Kidney glomerular epithelial cell (primary cell): ENCODE measurements at places on chromosomes 13 and 19.

GRCh38 chr19:35549879-35550523 lies 4.6 kb downstream of the TMEM147 start:
- no peak for DNase-seq

DNA sequence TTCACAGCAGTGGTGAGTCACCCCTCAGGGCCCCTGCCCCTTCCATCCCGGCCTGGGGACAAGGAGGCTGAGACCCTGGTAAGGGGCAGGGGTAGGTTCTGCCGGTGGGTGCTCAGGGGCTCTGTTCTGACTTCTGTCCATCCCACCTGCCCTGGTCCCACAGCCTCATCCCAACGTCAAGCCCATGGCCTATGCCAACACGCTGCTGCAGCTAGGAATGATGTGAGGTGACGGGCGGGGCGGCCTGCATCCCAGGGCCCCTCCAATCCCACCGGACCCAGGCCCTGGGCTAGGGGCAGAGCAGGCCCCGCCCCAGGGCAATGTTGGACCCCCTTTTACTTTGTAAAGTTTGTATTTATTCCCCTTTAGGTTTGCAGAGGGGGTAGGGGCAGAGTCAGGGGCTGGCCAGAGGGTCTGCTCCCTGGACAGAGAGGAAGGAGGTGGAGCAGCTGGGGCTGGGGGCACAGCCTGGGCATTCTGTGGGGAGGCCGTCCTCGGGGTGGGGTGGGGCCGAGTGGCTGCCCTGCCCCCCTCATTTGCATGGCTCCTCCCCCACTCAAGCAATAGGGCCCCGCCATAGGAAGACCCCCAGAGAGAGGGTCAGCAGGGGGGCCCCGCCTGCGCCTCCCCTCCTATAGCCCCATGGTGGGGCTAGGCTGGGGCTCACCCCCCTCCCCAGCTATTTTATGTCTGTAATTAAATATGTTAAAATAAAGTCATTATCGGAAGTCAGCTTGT lies 23.1 kb downstream of the CCDC8 start:
- no peak for DNase-seq

GRCh38 chr13:94999871-95000270 lies 287.5 kb upstream of the SOX21 start:
- no peak for DNase-seq

DNA sequence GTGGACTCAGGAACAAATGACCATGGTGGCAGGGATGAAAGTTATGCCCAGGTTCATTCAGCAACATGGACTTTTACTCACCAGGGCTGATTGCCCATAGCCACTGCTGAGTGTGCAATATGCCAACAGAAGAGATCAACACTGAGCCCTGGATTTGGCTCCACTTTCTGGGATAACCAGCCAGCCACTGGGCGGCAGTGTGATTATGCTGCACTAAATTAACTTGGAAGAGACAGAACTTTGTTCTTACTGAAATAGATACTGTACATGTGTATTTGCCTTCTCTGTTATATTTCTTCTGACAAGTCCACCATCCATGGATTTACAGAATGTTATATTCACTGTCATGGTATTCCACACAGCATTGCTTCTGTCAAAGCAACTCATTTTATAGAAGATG lies 257.4 kb downstream of the TDRD3 start:
- peak; percentile 43 for DNase-seq

DNA sequence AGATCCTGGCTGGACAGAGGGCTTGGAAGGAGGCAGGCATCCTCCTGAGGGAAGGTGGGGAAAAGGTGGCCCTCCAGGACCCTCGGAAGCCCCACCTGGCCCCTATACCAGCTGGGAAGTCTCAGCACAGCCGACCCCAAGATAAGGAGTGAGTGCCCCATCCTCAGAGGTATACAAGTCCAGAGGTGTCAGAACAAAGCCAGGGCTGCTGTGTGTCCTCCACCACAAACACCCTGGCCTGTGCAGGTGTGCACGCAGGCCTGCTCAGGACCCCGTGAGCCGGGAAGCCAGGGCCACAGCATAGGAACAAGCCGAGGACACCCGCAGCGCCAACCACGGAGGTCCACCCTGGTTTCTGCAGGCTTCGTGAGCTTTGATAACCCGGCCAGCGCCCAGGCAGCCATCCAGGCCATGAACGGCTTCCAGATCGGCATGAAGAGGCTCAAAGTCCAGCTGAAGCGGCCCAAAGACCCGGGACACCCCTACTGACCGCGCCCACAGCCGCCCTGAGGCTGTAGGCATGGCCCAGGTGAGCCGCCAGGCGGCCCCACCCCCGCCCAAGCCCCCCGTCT lies 68.6 kb downstream of the CELF5 start:
- no peak for DNase-seq

- no peak for DNase-seq
Observed at GRCh38 chr13:25196971-25197370, 24.9 kb upstream of the AMER2 start.

DNA sequence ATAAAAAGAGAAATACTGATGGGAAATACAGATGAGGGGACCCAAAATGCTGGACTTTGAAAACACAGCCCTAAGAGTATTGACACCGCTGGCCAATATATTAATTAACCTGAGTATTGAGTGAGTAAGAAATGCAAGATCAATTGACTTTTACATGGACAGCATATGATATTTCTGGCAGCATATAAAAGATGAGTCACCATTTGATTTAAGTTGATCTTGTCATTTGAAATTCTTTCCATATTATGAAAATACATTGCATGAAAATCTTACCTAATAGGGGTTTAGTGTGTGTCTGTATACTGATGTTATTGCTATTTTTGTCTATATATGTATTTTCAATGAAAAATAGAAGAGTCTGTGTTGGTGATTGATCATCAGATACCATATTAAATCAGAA lies 619.6 kb downstream of the KCTD12 start:
- DNase-seq, result no peak

DNA sequence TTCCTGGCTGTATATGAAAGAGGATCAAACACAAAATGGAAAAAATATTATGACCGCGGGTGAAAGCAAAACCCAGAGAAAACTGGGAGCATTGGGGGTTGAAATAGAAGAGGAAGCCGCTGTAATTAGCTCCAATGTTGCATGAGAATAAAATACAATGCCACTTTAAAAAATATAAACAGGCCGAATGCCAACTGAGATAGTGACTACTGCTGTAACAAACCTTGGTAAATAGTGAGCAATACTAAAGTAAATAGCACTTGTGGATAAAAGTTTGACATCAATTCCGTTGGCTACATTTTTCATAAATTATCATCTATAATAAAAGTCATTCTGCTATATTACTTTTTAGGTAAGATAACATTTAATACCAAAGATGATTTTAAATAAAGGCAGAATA lies 395.8 kb upstream of the MIR17HG start:
- no peak for DNase-seq

GRCh38 chr19:41278478-41278877 lies 14.3 kb downstream of the HNRNPUL1 start:
- DNase-seq, result no peak

DNA sequence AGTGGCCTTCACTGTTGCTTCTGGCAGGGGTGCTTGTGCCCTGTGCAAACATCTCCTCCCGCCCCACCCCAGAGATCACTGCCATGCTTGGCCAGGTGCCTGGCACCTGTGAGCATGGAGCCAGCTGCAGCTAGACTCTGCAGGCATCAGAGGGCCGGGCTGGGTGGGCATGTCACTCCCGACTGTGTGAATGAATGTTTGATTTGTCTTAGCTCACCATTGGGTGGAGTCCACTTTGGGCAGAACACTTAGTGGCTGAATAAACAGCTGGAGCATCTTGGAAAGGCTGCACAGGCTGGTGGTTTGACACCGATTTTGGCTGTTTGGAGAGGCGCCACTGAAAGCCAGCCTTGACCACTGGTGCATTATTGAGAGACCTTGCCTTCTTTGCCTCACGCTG lies 267.3 kb downstream of the DLEU7 start:
- no peak for DNase-seq

- no peak for DNase-seq
Observed at GRCh38 chr13:104487006-104487405, 1420.8 kb upstream of the SLC10A2 start.

DNA sequence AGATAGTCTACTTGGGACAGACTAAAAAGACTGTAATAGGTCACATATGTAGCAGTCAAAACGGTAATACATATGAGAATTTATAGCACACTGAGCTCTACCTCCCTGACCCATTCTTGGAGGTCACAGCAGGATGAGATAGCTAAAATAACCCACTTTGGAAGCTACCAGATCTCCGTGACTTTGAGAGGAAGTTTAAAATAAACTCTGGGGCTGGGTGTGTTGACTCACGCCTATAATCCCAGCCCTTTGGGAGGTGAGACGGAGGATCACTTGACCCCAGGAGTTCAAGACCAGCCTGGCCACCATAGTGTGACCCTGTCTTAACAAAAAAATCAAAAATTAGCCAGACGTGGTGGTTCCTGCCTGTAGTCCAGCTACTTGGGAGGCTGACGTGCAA lies 45.3 kb downstream of the DHRS12 start:
- no peak for DNase-seq

GRCh38 chr13:110574161-110574560 lies 12.6 kb upstream of the RAB20 start:
- DNase-seq, result no peak

DNA sequence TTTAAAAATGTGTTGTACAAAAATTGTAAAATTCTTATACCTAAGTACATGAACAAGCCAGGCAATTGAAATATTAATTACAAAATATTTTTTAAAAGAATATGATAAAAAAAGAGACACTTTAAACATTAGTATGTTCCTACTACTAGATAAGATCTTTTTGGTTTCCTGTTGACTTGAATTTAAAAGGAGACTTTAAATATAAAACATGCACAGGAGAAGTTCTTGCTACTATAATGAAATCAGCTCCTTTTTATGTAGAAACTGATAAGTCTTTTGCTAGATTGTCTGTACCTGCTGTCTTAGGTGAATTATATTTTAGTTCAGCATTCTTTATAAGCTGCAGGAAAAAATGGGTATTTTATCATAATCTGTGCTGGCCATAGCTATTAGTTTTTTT lies 140.2 kb downstream of the TNFSF13B start:
- no peak for DNase-seq

GRCh38 chr19:13588957-13589833 lies 82.9 kb upstream of the CACNA1A start:
- peak; percentile 24 for DNase-seq

DNA sequence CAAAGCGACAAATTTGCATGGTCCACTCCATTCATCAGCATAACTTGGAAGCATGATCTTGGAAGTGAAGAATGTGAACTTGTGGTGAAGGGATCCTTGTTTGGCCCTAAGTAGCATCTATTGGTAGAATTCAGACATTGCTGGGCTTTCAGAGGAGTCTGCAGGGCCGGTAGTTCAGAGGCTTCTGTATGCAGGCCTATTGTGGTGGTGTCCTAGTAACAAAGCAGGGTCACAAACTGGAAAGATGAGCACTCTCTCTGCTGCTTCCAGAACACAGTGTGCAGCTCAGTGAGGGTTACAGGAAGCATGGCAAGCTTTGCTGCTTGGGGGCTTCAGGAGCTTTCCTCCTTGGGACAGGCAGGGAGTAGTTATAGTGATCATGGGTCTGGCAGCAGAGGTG lies 206.0 kb downstream of the TDRD3 start:
- no peak for DNase-seq

- no peak for DNase-seq
Observed at GRCh38 chr13:65461590-65461989, 1768.5 kb downstream of the PCDH9 start.

- no peak for DNase-seq
Observed at GRCh38 chr13:21948769-21949474, 278.0 kb downstream of the FGF9 start.

DNA sequence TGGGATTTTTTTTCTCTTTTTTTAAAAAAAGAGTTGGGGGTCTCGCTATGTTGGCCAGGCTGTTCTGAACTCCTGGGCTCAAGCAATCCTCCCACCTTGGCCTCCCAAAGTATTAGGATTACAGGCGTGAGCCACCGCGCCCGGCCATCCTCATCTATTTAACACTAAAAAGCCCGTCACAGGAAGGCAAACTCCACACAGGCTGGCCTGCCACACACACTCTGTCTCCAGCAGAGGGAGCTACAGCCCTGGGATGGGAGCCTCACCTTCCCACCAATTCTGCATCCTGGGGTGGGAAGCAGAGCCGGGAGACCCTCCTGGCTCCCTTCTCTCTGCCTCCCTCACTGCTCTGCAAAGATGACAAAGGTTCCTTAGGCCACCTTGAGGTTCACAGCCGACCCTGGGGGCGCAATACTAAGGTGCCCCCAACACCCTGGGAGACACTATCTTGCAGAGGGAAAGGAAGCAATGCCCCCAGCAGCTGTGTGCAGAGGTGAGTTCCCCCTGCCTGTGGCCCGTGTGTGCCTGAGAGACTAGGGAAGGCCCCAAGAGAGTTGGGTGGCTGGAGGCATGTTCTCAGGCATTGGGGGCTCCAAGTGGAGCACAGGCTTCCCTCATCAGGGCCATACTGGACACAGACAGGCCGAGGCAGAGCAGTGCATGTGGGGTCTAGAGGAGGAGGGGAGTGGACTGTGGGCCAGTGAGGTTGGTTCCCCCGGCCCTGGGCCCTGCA lies 27.4 kb upstream of the TIMM44 start:
- DNase-seq, result no peak

DNA sequence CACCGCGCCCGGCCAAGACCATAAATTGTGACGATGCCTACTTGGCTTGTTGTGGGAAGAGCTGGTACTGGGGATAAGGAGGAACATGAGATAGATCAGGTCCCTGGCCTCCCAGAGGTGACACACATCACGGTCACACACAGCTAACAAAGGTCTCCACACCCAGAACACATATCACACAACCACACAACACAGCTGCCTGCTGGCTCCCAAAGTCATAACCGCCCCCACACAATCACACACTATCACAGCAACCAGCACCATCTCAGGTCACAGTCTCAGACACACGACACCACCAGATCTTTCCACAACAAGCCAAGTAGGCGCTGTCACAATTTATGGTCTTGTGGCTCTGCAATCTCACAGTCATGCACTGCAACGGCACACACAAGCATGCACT lies 5.7 kb downstream of the COL5A3 start:
- no peak for DNase-seq

- peak; percentile 0 for DNase-seq
Observed at GRCh38 chr19:35704218-35704617, at the start of gene ZBTB32. Gene ZBTB32 (plus strand): TSS chr19:35704558. CDS start chr19:35714627, 10,069 bp downstream.

DNA sequence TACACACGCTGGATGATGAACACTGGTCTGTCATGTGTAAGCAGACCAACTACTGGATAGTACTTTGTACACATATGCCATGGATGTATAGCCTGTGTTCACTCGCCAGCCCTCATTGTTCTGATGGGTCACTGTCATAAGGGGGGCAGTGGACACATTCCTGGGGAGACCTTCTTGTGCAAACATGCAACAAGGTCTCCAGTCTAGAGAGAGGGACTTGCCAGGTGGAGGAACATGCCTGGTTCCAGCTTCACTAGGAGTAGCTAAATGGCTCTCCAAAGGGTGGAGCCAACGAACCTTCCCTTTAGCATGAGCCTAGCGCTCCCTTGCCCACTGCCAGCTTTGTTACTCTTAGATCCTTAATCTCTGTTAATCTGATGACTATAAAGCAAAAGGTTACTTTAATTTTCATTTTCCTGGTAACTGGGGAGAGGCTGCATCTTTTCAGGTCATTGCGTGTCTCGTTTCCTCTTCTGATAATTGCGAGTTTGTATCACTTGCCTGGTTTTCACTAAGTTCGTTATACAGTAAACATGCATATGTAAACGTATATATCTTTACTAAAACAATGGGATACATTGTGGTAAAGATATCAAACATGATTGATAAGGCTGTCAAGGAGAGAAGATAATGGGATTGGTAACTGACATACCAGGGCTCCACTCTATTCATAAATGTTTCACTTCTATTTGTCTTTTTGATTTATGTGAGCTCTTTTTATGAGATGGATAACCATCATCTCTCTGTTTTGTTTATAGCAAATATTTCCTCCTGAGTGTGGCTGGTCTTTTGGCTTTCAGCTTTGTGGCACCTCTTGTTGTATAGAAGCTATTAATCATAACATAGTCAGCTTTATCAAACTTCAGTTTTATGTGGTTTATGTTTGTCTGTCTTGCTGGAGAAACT lies 235.2 kb upstream of the SGCG start:
- no peak for DNase-seq
